ENCODE measurements at places on chromosomes 5 and 9. TPM values are rescaled to one million over a fixed set of nuclear protein-coding genes. Genes with fewer than 3 reads are reported as not detected.

The GZMA gene
- total RNA-seq = not detected

The RNF224 gene
- total RNA-seq = not detected

The PCDHGB2 gene
- total RNA-seq = 5.6 TPM

The IL4 gene
- not detected for total RNA-seq

The FRRS1L gene
- total RNA-seq = 0.36 TPM

The SHOC1 gene
- total RNA-seq = under 0.01 TPM

GRCh38 chr9:135647884-135648283, 8.5 kb upstream of the GLT6D1 start:
- no peaks in the 10 kb centered on the region for H3K4me1 ChIP-seq
- no peaks in the 10 kb centered on the region for H3K27me3 ChIP-seq
- no peak for DNase-seq
- H3K27ac ChIP-seq = no peak overlapping the region
- H3K36me3 ChIP-seq = no peaks in the 10 kb centered on the region

DNA sequence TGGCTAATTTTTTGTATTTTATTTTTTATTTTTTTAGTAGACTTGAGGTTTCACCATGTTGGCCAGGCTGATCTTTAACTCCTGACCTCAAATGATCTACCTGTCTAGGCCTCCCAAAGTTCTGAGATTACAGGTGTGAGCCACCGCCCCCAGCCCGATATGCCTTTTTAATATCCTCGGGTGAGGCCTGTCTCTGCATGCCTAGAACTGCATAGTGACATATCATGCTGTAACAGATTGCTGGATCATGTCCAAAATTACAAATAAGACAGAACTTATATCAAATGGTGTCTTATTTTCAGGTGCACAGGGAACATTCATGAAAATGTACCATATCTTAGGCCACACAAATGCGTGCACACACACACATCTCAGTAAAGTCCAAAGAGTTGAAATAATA, 39.1 kb upstream of the PJA2 start:
- peaks cover 3% of the 10 kb centered on the region for H3K4me1 ChIP-seq
- no peak for DNase-seq
- H3K27ac ChIP-seq = no peak overlapping the region
- no peaks in the 10 kb centered on the region for H3K27me3 ChIP-seq
- H3K4me3 ChIP-seq = no peak overlapping the region
- H3K36me3 ChIP-seq = no peaks in the 10 kb centered on the region

GRCh38 chr5:88870285-88870684, 12.7 kb downstream of the MEF2C start:
- H3K27me3 ChIP-seq = no peaks in the 10 kb centered on the region
- H3K36me3 ChIP-seq = no peaks in the 10 kb centered on the region
- H3K27ac ChIP-seq = no peak overlapping the region
- H3K4me1 ChIP-seq = no peaks in the 10 kb centered on the region

GRCh38 chr9:113522419-113522818, 58.9 kb downstream of the RGS3 start:
- peaks cover 25% of the 10 kb centered on the region for H3K4me1 ChIP-seq
- no peaks in the 10 kb centered on the region for H3K27me3 ChIP-seq
- H3K27ac ChIP-seq = no peak overlapping the region

- H3K27ac ChIP-seq = no peak overlapping the region
- H3K4me3 ChIP-seq = no peak overlapping the region
- H3K4me1 ChIP-seq = no peaks in the 10 kb centered on the region
- H3K27me3 ChIP-seq = peaks cover 35% of the 10 kb centered on the region
- no peaks in the 10 kb centered on the region for H3K36me3 ChIP-seq
Measured at GRCh38 chr9:68705531-68706362, 707 bp downstream of the PIP5K1B start.

DNA sequence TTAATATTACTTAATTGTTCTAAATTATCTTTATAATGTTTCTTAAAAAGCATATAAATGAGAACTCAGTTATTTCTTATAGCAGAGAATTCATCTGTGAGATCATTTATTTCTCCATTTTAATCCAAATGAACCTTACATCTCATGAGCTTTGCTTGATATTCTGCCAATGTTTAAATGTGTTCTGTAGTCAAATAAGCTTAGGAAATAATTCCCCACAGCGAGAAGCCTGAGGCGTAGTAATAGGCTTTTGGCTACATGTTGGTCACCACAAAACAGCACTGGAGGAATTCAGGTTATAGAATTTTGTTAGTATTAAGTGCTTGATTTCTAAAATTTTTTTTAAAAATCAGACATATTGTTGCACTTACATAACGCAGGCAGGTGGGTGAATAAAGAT, 585.3 kb upstream of the RORB start:
- DNase-seq = no peak
- no peak overlapping the region for H3K27ac ChIP-seq
- no peaks in the 10 kb centered on the region for H3K27me3 ChIP-seq

GRCh38 chr9:38747941-38748340, 28.0 kb upstream of the FAM240B start:
- H3K4me3 ChIP-seq = no peak overlapping the region
- peaks cover 3% of the 10 kb centered on the region for H3K27me3 ChIP-seq

DNA sequence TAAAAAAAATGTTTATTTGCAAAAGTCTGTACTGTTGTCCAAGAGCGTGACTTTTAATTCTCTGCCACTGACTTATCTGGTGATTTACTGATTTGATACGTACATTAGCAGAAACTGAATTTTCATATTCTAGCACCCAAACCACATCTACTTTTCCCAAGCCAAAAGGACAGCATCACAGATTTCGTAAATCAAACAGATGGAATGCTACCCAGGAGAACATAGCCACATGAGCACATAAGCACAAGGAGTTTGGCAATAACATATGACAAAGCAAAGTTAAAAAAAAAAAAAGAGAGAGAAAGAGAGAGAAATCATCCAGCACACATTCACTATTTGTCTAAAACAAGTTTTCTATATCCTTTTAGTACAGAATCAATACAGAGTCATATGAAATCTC, 83.7 kb downstream of the HINT1 start:
- H3K27ac ChIP-seq = no peak overlapping the region
- no peaks in the 10 kb centered on the region for H3K36me3 ChIP-seq
- peak; percentile 3 for DNase-seq
- H3K4me1 ChIP-seq = no peaks in the 10 kb centered on the region
- H3K27me3 ChIP-seq = no peaks in the 10 kb centered on the region

DNA sequence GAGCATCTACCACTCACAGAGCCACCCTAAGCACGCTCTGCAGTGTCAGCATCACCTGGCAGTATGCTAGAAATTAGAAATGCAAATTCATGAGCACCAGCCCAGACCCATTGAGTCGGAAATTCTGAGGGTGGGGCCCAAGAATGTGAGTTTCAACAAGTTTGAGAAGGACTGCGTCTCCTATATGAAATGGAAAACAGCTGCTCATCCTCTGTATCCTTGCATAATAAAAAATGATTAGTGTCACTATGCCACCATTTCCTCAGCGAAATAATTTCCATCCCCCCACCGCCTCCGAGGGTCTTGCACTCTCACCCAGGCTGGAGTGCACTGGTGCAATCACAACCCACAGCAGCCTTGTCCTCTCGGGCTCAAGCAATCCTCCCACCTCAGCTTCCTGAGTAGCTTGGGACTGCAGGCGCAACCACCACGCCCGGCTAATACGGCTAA, 1.3 kb upstream of the IQGAP2 start:
- H3K27ac ChIP-seq = no peak overlapping the region
- no peak for DNase-seq
- H3K36me3 ChIP-seq = no peaks in the 10 kb centered on the region
- H3K4me1 ChIP-seq = no peaks in the 10 kb centered on the region
- no peak overlapping the region for H3K4me3 ChIP-seq
- H3K27me3 ChIP-seq = peaks cover 28% of the 10 kb centered on the region

Data from osteoblast (primary cell).